ENCODE measurements at places on chromosomes 6 and 20. TPM values are rescaled to one million over a fixed set of nuclear protein-coding genes. Genes with fewer than 3 reads are reported as not detected.

DNA sequence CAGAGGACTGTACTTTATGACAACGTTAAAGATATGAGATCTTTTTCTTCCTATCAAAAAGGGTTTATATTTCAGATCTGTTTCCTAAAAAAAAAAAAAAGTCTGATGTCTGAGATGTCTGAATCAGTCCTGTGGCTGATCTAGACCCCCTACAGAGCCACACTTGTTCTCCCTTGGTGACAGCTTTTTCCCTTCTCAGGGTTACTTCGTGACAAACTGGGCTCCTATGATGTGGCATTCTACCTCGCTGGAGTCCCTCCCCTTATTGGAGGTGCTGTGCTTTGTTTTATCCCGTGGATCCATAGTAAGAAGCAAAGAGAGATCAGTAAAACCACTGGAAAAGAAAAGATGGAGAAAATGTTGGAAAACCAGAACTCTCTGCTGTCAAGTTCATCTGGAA, 134.5 kb downstream of the SLC16A10 start:
- no peak for DNase-seq

- DNase-seq: no peak
Measured at GRCh38 chr20:16301986-16302385, 271.3 kb downstream of the KIF16B start.

- no peak for DNase-seq
Measured at GRCh38 chr6:90729057-90729456, 142.2 kb upstream of the MAP3K7 start.

- DNase-seq: no peak
Measured at GRCh38 chr20:35893942-35894341, 60.4 kb downstream of the SCAND1 start.

- DNase-seq: no peak
Measured at GRCh38 chr6:36504982-36505381, 42.3 kb downstream of the STK38 start.

Gene PXDC1
- total RNA-seq: 0.17 TPM

GRCh38 chr6:69294862-69295261, 501.9 kb downstream of the LMBRD1 start:
- no peak for DNase-seq

- no peak for DNase-seq
Measured at GRCh38 chr6:163720005-163720404, 305.5 kb downstream of the QKI start.

GRCh38 chr6:141401851-141402250, 730.9 kb upstream of the GJE1 start:
- DNase-seq: no peak

DNA sequence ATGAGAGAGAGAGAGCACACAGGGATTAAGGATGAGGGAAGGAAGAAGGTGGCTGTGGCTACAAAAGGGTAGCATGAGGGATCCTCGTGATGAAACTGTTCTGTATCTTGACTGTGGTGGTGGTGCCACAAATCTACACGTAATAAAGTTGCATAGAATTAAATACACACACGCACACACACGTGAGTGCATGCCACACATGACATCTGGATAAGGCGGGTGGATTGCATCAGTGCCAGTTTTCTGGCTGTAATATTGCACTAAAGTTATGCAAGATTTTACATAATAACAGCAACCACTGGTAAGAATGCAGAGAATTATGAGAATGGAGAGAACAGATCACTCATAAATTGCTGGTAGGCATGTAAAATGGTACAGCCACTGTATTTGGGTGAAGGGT, 16.9 kb upstream of the STK35 start:
- no peak for DNase-seq

DNA sequence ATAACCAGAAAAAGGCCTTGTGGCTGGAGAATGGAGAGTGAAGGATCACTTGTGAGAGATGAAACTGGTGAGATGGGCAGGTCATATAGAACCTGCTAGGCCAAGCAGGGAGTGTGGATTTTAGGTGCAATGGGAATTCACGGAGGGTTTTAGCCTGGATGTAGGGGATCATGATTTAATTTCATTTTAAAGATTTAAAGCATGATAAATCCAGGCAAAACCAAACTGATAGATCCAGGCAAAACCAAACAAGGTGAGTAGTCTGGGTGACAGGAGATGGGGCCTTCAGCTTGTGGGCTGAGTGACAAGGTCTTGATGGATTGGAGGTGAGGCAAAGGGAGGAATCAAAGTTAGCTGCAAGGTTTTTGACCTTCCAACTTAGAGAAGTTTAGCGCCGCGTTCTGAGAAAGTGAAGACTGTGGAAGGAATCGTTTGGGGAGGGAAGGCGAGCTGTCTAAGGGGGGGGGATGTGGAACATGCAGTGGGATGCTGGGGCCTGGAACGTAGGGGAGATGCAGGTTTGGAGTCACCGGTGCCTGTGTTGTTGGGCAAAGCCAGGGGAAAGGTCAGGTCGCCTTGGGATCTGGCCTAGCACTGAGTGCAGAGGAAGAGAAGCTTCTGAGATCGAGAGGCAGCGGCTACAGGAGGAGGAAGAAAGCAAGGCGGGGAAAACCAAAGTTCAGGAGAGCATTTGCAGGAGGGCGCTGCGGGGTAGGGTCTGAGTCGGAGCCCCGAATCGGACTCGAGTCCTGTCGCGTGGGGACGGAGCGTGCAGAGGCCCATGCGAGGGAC, 1.3 kb upstream of the PLCG1 start:
- DNase-seq: no peak

Data from CD4-positive, alpha-beta T cell (primary cell).